ENCODE measurements at places on chromosomes 1 and 21.

DNA sequence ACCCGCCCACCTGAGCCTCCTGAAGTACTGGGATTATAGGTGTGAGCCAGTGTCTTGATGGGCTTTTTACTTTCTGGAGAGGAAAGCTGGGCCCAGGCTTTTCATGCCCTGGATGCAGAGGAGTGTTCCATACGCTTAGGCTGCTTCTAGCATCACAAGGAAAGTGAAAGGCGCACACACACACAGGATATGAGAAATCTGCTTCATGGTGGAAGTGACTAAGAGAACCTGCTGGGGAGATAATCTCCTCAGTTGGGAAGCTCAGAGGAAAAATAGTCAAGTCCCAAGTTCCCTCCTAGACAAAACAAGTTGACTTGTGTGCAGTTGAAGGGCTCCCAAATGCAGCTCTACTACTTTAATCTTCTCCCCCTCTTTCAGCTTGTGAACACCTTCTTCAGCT is 2.2 kb downstream of the NUDC start:
- no peak for DNase-seq

DNA sequence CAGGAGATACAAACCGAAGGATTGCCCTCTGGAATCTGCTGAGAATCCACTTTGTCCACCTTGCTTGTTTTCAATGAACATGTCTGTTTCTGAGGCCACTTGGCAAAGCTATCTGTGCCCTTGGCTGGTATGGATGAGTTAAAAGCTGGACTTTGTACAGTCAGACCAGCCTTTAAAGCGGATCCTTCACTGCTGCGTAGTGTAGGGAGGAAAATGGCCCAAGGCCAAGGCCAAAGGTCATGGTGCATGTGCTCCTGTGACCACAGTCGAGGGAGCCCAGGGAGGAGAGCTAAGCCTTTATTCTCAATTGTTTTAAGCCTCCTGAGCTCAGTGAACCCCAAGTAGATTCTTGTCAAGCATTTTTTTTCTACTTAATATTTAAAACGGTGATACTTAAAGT is 37.0 kb downstream of the KCNJ15 start:
- no peak for DNase-seq

- no peak for DNase-seq
Observed at GRCh38 chr1:47184090-47184821, 5.6 kb downstream of the PDZK1IP1 start.

DNA sequence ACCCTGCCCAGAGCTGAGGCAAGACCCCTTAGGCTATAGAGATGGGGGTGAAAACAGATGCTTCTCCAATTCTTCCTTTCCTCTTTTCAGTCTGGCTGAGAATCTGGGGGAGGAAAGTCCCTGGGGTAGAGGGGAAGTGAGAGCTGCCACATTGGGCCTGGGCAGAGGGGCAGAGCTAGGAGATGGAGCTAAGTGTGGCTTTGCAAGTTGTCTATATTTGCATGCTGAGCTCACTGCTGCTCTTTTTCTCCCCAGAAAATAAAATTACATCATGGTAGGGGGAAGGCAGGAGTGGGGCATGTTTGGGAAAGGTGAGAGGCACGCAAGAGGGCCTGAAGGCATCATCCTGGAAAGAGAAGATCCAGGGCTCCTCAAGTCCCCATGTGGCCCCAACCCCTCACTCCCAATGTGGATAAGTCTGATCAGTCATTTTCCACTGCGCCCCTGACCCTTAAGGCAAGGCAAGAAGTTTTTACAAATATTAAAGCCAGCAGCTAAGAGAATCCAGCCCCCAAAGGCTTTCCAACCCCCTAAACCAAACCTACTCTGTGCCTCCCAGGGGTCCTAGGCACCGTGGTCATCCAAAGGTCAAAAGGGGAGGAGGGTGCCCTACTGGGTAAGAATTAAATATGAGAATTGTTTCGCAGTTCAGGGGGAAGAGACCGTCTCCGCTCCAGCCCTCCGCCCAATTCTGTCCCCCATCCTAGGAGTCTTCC is 500 bp upstream of the PEA15 start:
- DNase-seq, result no peak

- peak; percentile 83 for DNase-seq
Observed at GRCh38 chr1:151047591-151047924, at the start of gene C1orf56. Gene C1orf56 (plus strand): TSS chr1:151047751. CDS start chr1:151047848, 97 bp downstream.

- DNase-seq, result no peak
Observed at GRCh38 chr1:233607252-233608119, 6.4 kb upstream of the KCNK1 start.

DNA sequence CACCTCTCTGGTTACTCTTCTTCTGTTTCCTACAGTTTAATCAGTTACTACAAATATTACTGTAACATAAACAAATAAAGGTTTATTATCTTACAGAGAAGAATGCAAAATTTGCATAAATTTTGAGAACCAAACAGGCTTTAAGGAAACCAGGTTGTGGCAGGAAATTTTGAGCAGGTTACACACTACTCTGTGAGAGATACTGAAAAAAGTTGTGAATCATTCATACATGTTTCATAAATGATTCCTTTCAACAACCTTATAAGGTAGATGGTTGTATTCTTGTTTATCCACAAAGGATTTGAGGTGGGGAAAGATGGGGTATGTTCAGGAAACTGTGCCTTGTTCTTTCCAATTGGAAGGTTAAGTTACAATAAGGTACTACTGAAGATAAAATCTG is 58.6 kb downstream of the MAST2 start:
- DNase-seq, result no peak

DNA sequence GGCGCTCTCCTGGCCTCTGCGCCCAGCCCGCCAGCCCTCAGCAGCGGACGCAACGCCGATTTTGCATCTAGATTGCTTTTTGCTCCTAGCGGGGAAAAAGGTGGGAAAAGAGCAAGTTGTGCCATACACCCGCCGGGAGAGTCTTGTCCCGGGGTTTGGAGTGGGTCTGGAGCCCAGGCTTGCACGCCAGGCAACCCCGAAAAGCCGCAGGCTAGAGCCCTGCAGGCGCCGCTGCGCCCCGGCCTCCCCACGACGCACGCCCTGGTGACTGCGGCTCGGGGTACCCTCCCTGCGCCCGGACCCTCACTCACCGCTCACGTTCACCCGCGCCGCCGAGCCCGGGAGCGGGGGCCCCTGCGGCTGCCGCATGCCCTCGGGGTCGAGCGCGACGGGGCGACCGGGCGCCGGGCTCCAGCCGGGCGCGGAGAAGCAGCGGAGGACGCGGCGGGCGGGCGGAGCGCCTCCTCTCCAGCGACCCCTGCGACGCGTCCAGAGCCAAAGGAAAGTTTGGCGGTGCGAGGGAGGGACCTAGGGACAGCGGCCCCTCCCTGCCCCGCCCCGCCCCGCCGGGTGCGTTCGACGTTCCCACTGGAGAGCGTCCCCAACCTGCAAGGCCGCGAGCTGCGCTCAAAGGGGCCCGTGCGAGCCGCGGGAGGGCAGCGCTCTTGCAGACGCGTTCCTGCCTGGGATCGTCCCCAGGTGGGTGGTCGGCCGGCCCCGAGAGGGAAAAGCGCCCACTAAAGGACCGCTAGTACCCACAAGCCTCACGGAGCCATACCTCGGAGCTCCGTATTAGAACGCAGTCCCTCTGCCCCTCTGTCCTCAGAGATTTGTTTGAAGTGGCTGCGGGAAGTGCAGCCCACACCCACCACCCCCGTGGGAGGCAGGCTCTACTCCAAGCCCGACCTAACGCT is at the start of gene LPAR3:
Gene LPAR3, minus strand, starts transcription at position 502 of the 914 bp plus-strand sequence. CDS start 27,086 bp downstream, outside the sequence.
- no peak for DNase-seq

DNA sequence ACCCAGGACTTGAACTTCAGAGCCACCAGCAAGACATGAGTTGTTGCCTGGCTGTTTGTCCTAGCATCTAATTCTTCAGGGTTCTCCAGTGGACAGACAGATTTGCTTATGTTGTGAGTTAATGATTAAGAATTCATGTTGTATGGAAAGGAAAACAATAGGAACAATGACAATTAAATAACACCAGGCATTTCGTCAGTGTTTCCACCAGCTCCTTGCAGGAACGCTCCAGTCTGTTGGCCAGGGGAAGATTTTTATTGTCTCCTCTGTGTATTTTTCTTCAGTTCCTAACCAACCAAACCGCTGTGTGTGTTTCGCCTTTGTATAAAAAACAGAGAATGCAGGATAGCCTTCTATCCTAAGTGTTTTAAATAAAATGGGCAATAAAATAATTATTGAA is 64.4 kb upstream of the PTGFR start:
- peak; percentile 8 for DNase-seq

- no peak for DNase-seq
Observed at GRCh38 chr1:197557302-197557701, 218.0 kb downstream of the DENND1B start.

DNA sequence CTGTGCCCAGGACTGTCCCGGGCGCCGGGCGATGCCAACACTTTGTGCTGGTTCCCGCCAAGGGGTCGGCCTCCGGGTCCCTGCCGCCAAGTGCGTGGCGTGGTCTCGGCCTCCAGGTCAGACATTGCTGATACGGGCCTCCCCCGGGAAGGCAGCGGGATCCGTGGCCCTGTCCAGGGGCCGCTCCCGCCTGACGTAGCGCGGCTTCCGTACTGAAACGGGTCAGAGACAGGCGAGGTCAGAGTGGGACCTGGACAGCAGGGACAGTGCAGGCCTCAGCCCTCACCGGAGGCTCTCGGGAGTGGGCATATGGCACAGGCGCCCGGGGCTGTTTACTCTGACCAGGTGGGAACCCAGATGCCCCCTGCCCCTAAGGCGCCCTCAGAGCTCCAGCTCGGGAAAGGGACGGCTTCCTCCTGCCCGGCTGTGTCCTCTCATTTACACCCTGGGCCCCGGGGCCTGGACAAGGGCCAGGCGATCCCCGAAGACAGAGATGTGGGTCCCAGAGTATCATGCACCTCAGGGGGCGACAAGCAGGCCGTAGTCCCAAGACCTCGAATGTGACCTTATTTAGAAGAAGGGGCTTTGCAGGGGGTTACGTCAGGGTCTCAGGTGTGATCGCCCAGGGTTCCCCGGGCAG is 8.8 kb upstream of the RNF223 start:
- no peak for DNase-seq

DNA sequence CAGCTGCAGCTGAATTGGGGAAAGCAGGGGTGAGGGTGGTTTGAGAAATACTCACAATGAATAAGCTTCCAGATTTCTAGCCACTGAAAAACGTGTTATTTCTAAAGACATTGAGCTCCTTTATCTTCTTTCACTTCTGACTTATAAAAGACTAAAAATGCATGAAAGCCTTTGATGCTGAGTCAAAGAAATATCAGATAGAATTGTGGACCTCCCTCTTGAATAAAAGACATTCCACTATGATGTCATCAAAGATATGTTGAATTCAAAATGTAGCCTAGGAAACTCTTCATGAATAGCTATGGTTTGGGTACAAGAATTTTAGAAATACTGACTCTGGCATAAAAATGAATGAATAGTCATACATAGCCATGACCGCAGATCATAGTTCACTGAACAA is 44.7 kb upstream of the COL24A1 start:
- DNase-seq, result no peak

- DNase-seq, result no peak
Observed at GRCh38 chr1:228085287-228085951, 2.9 kb downstream of the ARF1 start.

DNA sequence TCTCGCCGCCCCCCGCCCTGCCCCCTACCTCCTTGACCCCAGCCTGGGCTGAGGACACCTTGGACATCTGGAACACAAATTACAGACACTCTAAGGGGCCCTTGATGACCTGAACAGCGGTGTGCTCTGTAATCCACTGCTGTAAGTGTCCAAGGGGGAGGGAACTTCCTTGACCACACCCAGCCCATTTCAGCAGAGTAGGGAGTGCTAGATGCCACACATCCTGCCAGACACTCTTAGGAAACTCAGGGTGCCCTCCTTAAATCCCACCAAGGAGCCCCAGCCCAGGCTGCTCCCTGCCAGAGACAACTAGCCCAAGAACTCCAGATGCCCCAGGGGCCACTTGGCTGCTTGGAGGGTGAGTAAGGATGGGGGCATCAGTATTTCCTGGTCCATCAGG is 282.2 kb downstream of the RRAGC start:
- DNase-seq, result no peak

DNA sequence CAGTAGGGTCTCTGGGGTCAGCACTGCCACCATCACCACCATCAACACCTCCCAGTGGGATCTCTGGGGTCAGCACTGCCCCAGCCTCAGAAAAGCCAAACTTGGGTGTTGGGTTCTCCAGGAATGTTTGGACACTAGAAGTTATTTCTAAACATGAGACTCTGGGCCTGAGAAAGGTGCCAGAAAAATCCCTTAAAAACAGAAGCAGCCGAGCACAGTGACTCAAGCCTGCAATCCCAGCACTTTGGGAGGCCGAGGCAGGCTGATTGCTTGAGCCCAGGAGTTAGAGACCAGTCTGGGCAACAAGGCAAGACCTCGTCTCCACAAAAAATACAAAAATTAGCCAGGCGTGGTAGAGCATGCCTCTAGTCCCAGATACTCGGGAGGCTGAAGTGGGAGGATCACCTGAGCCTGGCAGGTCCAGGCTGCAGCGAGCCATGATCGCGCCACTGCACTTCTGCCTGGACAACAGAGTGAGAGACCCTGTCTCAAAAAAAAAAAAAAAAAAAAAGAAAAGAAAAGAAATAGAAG is 470 bp downstream of the PTAFR start:
- DNase-seq, result no peak

GRCh38 chr1:35857830-35858229 is 25.2 kb upstream of the AGO1 start:
- DNase-seq, result no peak

DNA sequence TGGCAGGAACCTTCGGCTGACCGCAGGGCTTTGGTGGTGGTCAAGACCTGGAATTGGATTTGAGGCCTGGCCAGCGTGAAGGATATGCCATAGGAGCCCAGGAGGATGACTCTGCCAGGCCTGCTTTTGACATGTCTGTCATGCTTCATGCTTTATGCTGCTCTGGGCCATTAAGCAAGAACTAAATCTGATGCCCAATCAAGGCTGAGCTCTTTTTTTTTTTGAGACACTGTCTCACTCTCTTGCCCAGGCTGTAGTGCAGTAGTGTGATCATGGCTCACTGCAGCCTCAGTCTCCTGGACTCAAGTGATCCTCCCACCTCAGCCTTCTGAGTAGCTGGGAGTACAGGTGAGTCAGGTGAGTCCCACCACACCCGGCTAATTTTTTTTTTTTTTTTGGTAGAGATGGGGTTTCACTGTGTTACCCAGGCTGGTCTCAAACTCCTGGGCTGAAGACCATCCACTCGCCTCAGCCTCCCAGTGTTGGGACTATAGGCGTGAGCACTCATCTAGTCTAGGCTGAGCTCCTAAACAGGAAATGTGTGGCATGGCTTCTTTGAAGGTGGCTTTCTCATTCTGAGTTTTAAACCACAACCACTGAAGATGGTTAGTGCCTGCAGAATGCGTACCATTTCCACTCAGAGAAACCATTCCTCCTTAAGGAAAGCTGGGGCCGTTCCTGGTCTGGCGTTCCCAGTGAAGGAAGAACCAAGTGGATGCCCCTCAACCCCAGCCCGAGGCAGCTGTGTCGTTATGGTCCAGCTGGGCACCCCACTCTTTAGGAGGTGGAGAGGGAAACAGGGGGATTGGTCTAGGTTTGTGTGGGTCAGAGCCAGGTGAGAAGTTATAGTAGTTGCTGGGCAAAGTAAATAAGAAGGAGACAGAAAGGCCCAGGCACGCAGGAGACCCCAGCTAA is 34.2 kb upstream of the ATP5PO start:
- no peak for DNase-seq

GRCh38 chr1:39992234-39992633 is 37.3 kb downstream of the MFSD2A start:
- DNase-seq, result no peak

Measured in muscle of arm (tissue), 14 donors.